ENCODE measurements at places on chromosomes 1 and 21.
A peak's percentile ranks its signal among the peaks of the same experiment; 100 is the strongest.

DNA sequence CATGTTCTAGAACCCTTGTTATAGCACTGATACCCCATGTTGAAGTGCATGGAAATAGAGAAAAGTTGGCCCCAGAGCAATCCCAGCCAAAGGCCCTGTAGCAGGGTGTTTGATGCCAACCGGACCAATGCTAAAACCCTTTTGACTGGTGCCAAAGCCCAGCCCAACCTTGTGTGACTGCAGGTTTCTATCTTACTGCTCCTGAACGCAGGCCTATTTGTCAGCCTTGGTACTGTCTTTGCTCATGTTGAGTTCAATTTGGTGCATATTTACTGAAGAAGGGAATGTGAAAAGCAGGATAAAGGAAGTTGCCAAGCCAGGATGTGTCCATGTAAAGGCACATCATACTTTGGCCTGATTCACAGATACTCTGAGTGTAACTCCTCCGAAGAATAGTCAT, 51.7 kb upstream of the NFASC start:
- DNase-seq: no peak

GRCh38 chr1:211684791-211685190, 9.4 kb upstream of the NEK2 start:
- no peak for DNase-seq

DNA sequence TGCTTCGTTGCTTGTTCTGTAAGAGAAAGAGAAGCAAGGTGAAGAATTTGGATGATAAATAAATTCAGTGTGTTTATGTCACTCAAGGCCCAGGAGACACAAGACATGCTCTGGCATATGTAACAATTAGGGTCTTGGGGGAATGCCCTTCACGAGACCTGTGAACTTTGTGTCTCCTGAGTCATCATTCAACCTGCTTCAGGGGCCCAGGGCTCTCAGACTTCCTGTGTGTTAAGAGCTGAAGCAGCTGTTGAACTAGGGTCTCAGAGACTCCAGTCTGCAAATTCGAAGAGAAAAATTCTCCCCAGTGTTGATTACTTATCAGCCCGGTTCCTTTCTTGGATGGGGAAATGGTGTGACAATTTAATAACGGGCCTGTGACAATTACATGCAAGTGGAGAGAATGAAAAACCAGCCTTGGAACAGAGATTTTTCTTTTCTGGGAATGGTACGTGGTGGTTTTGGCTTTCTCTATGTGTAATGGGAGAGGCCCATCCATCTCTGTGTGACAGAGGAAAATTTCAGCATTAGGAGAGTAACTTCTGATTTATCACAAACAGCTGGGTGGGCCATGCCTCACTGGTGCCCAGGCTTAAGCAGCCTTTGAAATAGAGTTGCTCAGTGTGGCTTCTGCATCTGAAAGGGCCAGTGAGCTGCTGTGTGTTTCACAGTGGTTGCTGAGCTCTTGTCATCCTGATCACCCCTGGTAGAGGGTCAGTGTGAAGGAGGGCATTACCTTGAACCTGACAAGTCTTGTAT, 22.4 kb downstream of the HUNK start:
- no peak for DNase-seq

DNA sequence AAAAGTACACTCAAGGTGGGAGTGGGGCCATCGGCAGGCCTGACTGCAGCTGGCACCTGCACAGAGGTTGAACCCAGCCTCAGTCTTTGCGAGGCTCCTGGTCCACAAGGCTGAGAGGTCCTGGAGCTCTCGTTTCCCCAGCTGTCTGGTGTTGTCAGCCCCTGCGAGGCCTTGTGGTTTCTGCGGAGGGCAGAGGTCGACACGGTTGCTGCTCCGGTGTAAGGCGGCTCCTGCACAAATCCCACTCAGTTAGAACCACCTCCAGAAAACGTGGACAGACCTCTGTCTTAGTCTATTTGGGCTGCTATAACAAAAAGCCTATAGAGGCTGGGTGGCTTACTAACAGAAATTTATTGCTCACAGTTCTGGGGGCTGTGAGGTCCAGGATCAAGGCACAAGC, 5.8 kb downstream of the KIAA1614 start:
- no peak for DNase-seq

DNA sequence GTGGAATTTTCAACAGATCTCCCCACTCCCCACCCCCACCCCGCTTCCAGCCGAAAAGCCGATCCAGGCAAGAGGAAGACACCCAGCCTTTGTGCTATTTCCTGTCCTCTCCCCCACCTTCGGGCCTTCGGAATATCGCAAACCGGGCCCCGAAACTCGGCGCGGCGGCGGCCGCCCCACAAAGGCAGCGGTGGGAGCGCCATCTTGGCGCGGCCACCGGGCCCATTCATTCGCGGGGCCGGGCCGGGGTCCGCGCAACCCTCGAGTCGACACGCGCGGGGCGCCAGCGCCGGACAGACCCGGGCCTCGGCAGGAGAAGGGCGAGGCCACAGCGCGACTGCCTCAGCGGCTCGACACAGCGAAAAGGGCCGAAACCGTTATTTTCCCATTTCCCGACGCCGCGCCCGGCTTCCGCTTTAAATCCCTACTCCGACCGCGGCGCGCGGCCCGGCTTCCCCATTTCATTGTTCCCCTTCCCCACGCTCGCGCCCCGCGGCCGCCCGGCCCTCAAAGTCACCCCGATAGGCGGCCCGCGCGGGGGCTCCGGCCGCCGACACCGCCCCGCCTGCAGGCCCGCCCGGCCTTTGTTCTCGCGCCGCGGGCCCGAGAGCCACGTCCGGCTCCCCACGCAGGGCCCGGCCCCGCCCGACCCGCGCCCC, 911 bp downstream of the GNB1 start:
- DNase-seq: peak; percentile 68

DNA sequence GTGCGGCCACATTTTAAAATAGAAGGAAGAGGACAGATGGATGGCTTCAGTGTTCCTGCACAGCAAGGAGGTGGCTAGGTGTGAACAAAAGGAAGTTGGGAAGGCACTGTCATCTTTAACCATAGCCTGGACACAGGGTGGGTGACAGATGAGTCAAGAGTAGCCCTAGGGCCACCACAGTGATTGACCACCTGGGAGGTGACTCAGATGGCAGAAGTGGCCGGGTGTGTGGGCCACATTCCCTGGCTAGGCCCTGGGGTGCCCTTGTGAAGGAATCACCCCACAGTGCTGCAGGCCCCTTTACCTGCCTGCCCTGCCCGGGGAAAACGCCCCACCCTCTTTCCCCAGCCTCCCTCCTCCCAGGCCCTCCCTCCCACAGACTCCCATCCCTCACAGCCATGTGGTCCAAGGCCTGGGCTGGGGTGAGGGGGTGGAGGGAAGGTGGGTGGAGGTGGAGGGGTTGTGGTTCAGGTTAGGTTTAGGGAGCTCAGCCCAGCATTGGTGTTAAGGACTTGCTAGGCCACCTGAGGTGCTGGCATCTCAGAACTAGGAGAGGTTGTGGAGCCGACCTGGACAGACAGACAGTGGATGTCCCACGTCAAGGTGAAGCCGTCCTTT, 59.1 kb downstream of the SPSB1 start:
- no peak for DNase-seq

- no peak for DNase-seq
These were observed 62.3 kb downstream of the S1PR1 start for GRCh38 chr1:101299141-101299540.
